Activated naive CD4-positive, alpha-beta T cell treated with Interleukin-2 at 50 U/mL for 16 hours (primary cell): ENCODE measurements at places on chromosomes 5 and 9.

- no peak for DNase-seq
These were observed 7.3 kb downstream of the PRR7 start for GRCh38 chr5:177453852-177454396.

- no peak for DNase-seq
These were observed 3.5 kb upstream of the CDX1 start for GRCh38 chr5:150163035-150163434.

GRCh38 chr5:138968601-138969000 is 93.5 kb upstream of the LRRTM2 start:
- DNase-seq, result no peak

DNA sequence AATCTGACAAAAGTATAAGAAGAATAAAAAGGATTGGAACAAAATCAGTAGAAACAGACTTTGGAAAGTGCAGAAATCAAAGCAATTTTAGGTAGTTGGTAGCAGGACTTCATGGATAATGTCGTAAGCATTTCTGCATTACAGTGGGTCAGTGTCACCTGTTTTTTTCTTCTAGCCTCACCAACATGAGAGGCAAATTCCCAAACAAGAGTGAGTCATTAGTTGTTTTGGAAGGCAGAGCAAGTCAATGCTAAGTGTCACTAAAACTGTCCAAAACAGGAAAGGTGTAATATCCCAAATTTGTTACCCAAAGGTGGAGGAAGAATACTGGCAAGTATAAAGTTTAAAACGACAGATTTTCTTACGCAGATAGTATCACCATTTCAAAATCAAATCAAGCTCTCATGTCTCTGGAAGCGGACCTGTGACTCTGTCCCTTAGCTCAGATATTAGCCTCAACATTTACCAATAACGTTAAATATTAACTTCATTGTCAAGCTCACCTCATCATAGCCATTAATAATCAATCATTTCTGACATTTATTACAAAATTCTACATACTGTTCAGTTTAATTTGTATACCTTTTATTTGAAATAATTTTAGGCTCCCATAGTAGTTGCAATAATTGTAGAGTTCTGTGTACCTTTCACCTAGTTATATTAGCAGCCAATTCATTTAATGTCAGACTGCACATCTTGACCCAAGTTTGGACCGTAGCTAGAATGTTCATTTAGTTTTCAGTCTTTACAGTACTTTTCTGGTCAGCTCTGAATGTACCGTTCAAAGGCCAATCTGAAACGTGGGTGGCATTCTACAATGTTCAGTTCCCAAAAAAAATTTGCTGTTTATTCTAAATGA is 901.2 kb upstream of the COX7C start:
- DNase-seq, result no peak

DNA sequence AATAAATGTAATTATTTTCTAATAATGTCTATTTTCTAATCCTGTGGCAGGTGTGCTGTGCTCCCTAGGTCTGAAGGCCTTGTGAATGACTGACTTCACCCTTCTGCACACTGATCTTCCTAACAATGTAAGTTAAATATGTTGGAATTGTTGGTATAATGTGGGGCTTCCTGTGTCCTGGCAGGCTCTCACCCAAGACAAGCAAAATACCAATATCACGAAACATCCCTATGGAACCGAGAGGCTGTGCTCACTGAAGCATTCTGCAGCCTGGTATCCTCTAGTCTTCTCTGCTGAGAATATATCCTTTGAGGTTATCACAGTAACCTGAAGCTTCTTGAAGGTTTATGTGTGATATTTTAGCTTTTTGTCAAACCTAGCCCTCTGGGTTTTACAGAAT is 159.4 kb downstream of the GABRB2 start:
- DNase-seq, result no peak

DNA sequence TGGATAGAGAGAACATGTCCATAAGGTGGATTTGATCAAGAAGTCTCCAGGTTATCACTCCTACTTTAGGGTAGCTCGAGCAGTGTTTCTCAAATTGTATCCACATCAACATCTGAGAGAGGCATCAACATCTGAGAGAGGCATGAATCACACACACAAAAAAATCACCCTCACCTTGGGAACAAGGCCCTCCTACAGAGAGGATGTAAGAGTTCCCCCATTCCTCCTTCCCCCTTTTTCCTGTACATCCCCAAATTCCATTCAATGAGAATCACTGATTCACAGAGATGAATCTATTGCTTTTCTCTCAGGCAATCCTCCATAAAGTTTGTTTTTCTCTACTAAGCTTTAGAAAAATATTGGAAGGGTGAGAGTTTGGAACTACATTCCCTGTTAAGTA is 233.4 kb upstream of the CDH6 start:
- no peak for DNase-seq

GRCh38 chr9:109478051-109478563 is 20.0 kb downstream of the PTPN3 start:
- DNase-seq, result no peak

DNA sequence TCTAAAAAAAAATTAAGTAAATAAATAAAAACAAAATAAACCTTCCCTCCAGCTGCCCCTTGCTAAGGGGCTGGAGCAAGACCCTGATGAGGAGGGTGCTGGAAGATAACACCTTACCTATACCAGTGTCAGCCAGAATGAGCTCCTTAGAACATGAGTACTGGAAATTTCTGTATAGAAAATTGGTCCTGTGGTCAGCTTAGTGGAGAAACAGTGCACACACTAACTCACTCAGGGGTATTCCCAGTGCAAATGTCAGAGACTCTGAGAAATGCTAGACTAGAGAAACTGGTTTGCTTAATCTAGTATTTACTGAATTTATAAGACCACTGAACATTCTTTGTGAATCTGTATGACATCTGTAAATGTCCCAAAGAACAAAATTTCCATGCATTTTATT is 62.1 kb upstream of the CTXN3 start:
- DNase-seq, result no peak

DNA sequence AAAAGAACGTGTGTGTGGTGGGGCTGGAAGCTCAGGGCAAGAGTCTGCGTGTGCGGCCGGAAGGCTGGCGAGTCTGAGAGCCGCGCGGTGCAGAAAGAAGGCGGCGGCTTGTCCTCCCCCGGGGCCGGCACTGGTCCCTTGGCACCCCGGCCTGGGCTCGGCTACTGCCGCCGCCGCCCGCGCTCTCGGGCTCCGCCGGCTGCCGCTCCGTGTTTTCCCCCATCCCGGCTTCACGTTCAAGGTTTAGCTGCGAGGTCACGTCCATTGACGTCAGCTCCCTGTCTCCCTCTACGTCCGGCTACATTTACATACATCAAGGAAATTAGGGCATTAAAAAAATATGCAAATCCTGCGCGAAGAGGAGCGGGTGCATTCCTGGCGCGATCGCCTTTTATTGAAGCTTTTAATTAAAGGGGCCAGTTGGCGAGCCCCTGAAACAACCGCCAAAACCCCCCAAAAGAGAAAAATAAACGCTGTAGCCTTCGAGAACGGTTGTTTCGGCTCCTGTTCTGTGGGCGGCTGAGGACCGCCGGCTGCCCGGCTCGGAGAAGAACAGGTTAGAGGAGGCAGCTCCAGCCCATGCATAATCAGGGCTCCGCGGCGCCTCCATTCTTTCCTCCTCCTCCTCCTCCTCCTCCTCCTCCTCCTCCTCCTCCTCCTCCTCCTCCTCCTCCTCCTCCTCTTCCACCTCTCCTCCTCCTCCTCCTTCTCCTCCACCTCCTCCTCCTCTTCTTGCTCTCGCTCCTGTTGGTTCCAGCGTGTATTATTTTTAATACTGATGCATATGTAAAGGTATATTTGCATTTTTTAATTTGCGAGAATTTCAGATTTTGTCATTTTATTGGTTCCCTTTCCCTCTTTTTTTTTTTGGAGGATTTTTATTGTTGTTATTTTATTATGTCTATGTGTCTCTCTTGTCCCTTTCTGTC is 207.0 kb downstream of the MEF2C start:
- DNase-seq, result no peak

GRCh38 chr5:173851595-173852243 is 36.4 kb upstream of the CPEB4 start:
- no peak for DNase-seq

DNA sequence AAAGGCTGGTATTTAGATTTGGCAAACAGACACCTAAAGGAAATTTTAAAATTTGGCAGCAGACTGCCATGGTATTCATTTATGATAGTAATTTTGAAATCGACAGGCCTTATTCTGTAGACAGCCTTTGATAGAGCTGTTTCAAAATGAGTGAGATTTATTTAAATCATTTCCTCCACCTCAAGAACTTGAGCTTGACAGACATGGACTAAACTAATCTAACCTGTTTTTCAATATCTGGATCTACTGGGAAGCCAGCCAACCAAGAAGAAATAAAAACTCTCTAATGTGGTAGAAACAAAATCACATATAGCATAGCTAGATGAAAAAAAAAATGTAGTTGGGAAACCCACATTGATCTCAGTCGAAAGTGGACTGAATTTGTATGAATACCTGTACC is 56.9 kb upstream of the RASA1 start:
- no peak for DNase-seq

- DNase-seq, result peak; percentile 49
These were observed 55.3 kb upstream of the IL17B start for GRCh38 chr5:149434162-149435014.

GRCh38 chr9:16532681-16533450 is 337.6 kb downstream of the BNC2 start:
- no peak for DNase-seq

- DNase-seq, result no peak
These were observed 593.1 kb downstream of the MAT2B start for GRCh38 chr5:164098531-164098930.

- DNase-seq, result no peak
These were observed 1.8 kb downstream of the CDKN2B-AS1 start for GRCh38 chr9:21996438-21996837.

DNA sequence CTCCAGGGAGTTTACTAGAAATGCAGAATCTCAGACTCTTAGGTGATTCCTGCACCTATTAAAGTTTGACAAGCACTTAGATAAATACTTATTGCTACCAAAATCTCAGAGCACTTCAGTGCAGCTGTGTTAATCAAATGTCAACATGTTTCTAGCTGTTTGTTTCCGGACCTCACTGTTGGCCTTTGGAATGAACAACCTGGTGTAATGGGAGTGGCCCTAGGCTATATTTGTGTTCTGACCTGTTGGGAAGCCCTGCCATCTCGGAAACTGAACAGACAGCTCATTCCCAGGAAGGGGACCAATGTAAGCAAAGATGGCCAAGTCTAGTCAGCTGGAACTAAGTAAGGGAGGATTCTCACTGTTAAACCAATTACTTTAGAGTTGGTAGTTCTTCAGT is 145.0 kb upstream of the SLC28A3 start:
- DNase-seq, result no peak

GRCh38 chr9:9855177-9856078 is 757.4 kb downstream of the PTPRD start:
- DNase-seq, result no peak

DNA sequence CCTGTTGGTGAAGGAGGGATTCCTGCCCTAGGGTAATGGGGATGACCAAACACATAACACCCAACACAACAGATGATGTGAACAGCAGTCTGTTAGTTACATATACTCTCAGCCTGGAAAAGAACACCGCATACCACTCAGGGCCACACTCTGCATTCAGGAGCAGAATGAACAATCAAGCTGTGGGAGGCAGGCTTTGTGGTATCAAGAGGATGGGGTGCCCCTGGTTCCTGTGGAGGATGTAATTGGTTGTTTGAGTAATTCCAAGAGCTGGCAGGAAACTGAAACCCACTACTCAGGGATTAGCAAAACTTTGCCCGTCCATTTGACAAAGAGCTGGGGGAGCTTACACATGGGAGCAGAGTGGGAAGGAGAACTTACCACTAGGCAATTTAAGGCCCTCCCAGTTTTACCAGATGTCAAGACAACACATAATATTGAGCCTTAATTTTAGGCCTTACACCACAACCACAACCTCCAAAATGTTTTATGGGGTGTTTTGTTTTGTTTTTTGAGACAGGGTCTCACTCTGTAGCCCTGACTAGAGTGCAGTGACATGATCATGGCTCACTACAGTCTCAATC is 15.6 kb upstream of the PRKAA1 start:
- peak; percentile 34 for DNase-seq

DNA sequence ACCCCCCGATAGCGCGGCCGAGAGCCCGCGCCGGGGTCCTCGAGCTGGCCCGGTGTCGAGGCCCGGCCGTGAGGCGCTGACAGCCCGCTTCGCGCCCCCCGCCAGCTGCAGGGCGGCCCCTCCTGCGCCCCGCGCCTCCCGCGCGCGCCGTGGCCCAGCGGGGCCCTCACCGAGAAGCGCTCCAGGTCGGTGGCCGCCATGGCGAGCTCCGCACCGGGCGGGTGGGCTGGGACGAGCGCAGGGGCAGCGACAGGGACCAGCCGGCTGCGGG is 166 bp downstream of the SEPTIN8 start:
- no peak for DNase-seq

DNA sequence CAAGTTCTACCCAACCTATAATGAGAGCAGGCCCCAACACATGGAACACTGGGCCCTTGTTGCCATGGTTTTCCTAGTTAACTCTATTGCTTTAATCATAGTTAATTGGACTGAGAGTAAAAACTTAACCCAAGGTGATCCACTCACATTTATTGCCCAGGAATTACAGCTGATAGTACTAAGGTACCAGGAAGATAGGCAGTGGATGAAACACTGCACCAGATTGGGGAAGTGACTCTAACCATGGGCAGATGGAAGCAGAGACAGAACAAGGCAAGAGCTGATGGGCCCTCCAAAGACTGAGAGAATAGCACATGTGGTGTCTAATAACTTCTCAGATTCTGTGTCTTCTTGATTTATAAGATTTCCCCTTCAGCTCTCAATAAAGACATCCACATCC is 145.7 kb upstream of the TRIM32 start:
- no peak for DNase-seq

- DNase-seq, result no peak
These were observed 1660.8 kb upstream of the ACO1 start for GRCh38 chr9:30723656-30724055.

DNA sequence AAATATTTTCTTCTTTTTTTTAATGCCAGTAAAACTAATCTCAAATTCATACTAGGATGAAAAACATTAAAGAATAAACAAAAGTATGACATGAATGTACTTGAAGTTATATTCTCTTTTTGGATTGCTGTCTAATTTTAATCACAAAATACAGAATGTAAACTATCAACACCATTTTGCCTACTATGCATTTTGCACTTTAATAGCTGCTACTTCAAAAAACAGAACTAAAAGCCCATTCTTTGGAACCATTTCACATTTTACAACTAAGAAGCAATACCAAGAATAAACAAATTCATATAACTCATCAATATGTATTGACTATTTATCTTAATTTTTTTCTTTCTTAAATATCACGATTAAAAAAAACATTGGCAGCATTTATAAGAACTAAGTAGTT is 58.1 kb downstream of the ADAMTS6 start:
- DNase-seq, result no peak
